ENCODE measurements at places on chromosomes 12 and 14.

DNA sequence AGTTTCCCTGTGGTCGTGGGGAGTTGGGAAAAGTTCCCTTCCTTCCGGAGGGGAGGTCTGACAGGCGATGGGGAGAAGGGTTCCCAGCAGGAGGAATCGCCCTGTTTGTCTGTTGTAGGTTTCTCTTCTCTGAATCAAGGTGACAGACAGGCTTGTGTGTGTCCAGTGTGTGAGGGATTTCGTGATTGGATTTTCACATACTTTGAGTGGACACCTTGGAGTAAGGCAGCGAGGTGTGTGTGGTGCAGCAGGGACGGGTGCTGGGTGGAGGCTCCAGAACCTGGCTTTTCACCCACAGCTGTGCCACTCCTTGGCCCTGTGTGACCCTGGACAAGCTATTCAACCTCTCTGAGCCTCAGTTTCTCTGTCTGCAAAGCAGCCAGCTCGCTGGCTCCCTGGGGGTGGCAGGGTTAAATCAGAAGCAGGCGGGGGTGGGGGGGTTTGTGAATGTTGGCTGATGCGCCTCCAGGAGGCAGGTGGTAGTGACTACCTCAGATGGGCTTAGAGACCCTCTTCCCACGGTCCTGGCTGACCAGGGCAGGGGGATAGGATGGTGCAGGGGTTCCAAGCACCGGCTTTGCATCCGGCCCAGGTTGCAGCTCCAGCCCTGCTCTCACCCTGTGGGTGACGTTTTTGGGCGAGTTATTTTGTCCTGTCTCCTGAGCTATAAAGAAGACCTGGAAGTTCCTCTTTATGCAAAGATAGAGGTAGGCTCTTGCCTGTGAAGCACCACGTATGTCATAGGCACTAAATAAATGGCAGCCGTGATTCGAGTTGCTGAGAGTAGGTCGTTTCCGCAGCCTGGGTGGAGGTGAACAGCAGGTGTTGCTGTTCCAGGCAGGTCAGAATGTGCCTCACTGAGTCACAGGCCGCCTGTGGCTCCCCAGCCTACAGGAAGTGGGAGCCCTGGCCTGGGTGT, 679 bp downstream of the BDKRB2 start:
- DNase-seq: no peak

GRCh38 chr12:105358789-105359188, 28.3 kb downstream of the C12orf75 start:
- DNase-seq: no peak

DNA sequence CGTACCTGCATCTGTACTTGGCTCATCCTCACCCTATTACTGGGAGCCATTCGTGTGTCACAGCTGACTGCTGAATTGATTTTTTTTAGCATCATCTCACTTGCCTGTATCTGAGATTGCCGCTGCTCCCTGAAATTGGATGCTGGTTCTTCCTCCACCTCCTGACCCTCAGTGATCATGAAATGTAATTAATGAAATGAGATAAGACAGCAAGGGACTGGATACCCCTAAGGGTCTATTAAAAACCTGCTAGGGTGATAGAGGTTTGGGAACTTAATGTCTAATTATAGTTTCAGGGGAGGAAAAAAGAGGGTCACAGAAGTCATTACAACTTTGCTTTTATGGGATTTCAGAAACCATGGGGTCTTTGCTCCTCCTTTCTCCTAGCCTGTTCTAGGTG, 410.6 kb downstream of the DPF3 start:
- DNase-seq: no peak

DNA sequence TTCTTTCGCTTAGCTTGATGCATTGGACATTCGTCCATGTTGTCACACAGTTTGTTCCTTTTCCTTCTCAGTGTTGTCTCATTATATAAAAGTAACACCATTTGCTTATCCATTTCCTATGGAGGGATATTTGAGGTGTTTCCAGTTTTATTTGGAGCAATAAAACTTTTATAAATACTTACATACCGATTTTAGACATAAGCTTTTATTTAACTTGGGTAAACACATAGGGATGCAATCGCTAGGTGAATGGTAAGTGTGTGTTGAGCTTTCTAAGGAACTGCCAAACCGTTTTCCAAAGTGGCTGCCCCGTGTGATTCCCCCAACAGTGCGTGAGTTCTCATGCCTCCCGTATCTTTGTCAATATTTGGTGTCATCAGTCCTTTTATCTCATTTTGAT, 95.2 kb upstream of the DYNC1H1 start:
- DNase-seq: no peak

- DNase-seq: no peak
Measured at GRCh38 chr12:87660987-87661774, 368.0 kb downstream of the C12orf50 start.
